ENCODE measurements at places on chromosomes 1 and 21.

- DNase-seq = no peak
These were observed 181.7 kb downstream of the ROR1 start for GRCh38 chr1:63955370-63956145.

GRCh38 chr21:34836103-34836932, 167.5 kb downstream of the CLIC6 start:
- DNase-seq = no peak

DNA sequence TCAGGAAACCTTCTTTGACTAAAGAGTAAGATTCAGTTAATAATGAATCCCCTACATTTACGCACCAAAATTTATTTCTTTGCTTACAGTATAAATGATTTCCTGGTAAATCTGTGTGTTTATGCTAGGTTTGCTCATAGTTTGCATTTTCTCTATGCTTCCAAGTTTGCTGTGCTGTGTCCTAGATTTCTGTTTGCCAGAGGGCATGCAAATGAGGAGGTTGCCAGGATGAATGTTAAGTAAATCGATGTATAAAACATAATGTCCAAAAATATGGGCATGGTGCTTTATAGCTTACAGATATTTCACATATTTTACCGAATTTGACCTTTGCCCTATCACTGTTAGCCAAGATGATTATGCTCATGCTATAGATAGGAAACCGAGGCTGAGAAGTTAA, 63.8 kb downstream of the TBX19 start:
- DNase-seq = no peak

GRCh38 chr1:24714859-24715520, 30.3 kb upstream of the CLIC4 start:
- DNase-seq = no peak

- no peak for DNase-seq
These were observed 16.9 kb downstream of the RPTN start for GRCh38 chr1:152141971-152142584.

DNA sequence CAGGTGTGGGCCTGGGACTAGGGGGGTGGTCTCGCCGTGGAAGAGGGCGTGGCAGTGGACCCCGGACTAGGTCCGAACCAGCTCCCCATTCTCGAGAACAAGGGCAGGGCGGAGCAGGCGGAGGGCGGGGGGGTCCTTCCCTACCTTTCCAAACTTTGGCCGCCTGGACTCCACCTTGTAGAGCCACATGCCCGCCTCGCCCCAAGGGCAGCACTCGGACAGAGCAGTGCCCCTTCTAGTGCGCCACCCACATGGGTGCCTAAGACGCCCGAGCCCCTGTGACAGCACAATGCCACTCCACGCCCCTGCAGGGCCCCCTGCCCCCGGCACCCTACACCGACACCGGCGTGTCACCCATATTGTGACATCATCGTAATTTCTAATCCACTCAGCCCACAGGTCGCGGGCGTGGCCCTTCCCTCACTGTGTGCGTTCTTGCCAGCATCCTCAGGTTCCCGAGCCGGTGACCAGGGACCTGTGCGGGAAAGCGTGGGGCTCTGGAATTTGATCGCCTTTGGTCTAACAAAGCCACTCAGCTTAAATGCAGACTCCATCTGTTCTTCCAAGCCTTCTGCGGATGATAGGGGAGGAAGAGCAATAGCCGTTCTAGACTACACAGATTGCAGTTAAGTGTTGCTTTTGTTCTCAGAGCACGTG, 553 bp upstream of the STMN1 start:
- DNase-seq = peak; percentile 41
